ENCODE measurements at places on chromosomes 1 and 21. TPM values are rescaled to one million over a fixed set of nuclear protein-coding genes. Genes with fewer than 3 reads are reported as not detected.

The COL24A1 gene
- 6.7 TPM for total RNA-seq

The FMO2 gene
- total RNA-seq, result not detected

The TMPRSS3 gene
- not detected for total RNA-seq

The S100A10 gene
- total RNA-seq, result 12.1 TPM

The CFHR4 gene
- total RNA-seq, result not detected

The ANKRD35 gene
- 0.27 TPM for total RNA-seq

The ELAVL4 gene
- 0.27 TPM for total RNA-seq

The TCEA3 gene
- total RNA-seq, result not detected

The PBX1 gene
- 26.9 TPM for total RNA-seq

The DENND1B gene
- total RNA-seq, result 28.0 TPM

The UTS2 gene
- total RNA-seq, result not detected

The SV2A gene
- total RNA-seq, result 30.2 TPM

The DYNLT4 gene
- total RNA-seq, result 2.2 TPM

The ZNF683 gene
- 0.27 TPM for total RNA-seq

The FAM43B gene
- under 0.01 TPM for total RNA-seq

The PTGS2 gene
- total RNA-seq, result 32.3 TPM

The ACTL8 gene
- total RNA-seq, result under 0.01 TPM

The ZMPSTE24 gene
- total RNA-seq, result 8.1 TPM

The CDK18 gene
- 8.6 TPM for total RNA-seq

The ETNK2 gene
- 8.3 TPM for total RNA-seq

The BSND gene
- not detected for total RNA-seq

The DENND2D gene
- 17.8 TPM for total RNA-seq

The CCDC17 gene
- 4.3 TPM for total RNA-seq

The SNAPIN gene
- total RNA-seq, result 46.0 TPM

The PI4KB gene
- total RNA-seq, result 70.0 TPM

The ERO1B gene
- total RNA-seq, result 4.8 TPM

The PCSK9 gene
- total RNA-seq, result under 0.01 TPM

The NFASC gene
- under 0.01 TPM for total RNA-seq

The WDR64 gene
- total RNA-seq, result not detected

The CHAF1B gene
- 2.4 TPM for total RNA-seq

The MEGF6 gene
- total RNA-seq, result 74.1 TPM

The MMEL1 gene
- total RNA-seq, result 8.1 TPM

The HECTD3 gene
- total RNA-seq, result 27.2 TPM

The TAL1 gene
- 70.6 TPM for total RNA-seq

The ZMYND12 gene
- 4.3 TPM for total RNA-seq

The PTAFR gene
- 5.4 TPM for total RNA-seq

The SLC45A3 gene
- 78.6 TPM for total RNA-seq

The TP73 gene
- under 0.01 TPM for total RNA-seq

The TNN gene
- not detected for total RNA-seq

The TMEM125 gene
- 8.3 TPM for total RNA-seq

The SPRR2A gene
- total RNA-seq, result not detected

The RYR2 gene
- total RNA-seq, result not detected

The ELK4 gene
- 11.6 TPM for total RNA-seq

The RNF207 gene
- total RNA-seq, result 2.2 TPM

The PTPN7 gene
- total RNA-seq, result 167 TPM

The CFAP141 gene
- total RNA-seq, result not detected

The LIN28A gene
- under 0.01 TPM for total RNA-seq

The SERPINC1 gene
- total RNA-seq, result under 0.01 TPM

The USP24 gene
- 41.7 TPM for total RNA-seq

The ATP8B2 gene
- total RNA-seq, result 154 TPM

Data from hematopoietic multipotent progenitor cell (in vitro differentiated cells).